NCI-H1930 (cell line): ENCODE measurements at places on chromosomes 11 and 22.

- no peak for DNase-seq
Measured at GRCh38 chr22:46598737-46599424, 21.3 kb upstream of the GRAMD4 start.

- no peak for DNase-seq
Measured at GRCh38 chr22:20863366-20863765, 4.6 kb downstream of the SNAP29 start.

DNA sequence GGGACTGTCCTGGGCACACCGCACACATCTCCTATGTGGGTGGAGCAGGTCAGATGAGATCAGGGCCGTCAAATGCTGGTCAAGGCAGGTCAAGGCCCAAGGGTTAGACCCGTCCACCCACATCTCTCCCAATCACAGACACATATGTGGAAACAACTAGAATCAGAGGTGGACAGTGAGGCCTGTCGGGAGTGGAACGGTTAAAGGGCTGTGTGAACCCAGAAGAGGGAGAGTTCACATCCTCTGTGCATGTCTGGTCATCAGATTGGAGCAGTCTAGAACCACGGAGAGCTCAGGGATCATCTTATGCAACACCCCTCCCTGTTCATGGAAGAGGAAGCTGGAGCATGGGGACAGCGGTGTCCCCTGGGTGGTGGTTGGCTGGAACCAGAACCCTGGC, 5.9 kb downstream of the ARL2 start:
- DNase-seq, result no peak

DNA sequence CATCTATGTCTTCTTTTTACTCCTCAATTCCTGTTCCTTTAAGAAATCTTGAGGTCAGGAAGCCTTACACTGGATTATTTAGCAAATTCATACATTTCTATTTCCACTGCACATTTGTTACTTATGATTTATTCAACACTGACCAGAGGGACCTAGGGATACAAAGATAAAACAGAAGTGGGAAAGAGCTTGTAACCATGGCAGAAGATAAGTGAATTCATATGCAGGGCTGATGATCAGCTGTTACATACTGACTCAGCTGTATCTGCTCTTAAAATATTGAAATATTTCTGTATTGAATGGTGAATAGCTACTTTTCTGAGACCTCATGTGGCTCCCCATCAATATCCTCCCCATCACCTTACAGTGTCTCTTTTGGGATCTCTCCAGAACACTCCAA, 25.2 kb downstream of the HORMAD2 start:
- DNase-seq, result no peak

GRCh38 chr11:64560139-64560771, 30.8 kb upstream of the SLC22A12 start:
- no peak for DNase-seq

DNA sequence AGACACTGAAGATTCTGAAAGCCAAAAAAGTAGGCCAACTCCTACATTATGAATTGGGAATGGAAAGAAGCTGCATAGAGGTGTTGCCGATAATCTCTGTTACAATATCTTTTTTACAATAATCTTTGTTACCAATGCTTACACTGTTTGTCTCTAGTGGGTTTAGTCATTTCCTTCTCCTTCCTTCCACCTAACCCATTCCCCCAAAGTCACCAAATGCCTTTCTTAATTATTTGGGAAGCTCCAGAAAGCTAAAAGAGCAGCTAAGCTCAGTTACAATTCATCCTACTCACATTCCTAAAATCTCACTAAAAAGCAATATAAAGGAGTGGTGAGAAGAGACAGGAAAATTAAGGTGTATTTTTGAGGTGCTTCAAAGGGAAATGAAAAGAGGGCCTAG, 313.7 kb downstream of the SWAP70 start:
- DNase-seq, result no peak

GRCh38 chr11:29306527-29306926, 710.3 kb downstream of the KCNA4 start:
- DNase-seq, result no peak

- DNase-seq, result no peak
Measured at GRCh38 chr11:114563077-114563476, 3.4 kb upstream of the NXPE1 start.
